ENCODE measurements at places on chromosomes 2 and 18. TPM values are rescaled to one million over a fixed set of nuclear protein-coding genes. Genes with fewer than 3 reads are reported as not detected.

The PSMG2 gene
- total RNA-seq = 133 TPM

DNA sequence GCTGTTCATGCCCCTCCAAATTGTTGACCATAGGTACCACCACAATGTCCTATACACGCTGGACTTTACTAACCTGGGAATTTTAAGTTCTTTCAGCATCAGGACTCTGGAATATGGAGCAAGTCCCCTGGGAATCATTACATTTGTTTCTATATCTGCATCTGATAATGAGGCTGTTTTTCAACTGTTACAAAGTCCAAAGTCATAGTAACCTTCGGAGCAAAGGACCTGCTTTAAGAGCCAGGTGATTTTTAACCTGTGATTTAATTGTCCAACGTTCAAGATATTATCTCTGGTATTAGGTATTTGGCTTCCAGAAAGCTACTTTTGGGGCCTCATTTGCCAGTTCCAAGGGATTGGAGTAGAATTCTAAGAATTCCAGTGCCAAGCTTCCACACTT is 7.5 kb upstream of the B3GNT2 start:
- DNase-seq = no peak

- DNase-seq = no peak
Observed at GRCh38 chr18:23553887-23554286, 32.4 kb downstream of the NPC1 start.

The CRYGC gene
- not detected for total RNA-seq

- no peak for DNase-seq
Observed at GRCh38 chr2:52054824-52055223, 1022.9 kb upstream of the NRXN1 start.
